ENCODE measurements at places on chromosomes 7 and 10.

DNA sequence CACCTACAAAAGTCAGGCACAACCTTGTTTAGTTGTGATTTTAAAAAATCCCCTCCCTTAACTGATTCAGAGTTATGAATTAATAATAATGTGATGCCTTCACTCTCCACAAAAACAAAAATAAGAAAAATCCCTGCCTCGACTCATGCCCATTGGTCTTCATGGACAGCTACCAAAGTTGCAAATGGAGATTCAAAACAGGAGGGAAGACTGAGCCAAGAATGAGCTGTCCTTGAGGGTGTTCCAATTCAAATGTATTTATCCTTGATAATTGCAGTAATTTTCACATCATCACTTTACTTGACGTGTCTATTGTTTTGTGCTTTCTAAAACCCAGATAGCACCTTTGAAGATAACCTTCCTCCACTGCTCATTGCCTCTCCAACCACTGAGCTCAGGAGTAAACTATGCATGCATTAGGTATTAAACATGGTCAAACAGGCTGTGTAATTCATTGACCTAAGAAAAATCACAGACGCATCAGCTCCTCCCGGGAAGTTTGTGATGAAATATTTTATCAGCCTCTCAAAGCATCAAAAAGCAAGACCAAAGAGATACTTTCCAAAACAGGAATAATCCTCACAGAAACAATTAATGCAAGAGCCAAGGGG lies 712.7 kb upstream of the IGFBP3 start:
- no peak for DNase-seq

GRCh38 chr7:154746571-154747360 lies 256.2 kb downstream of the PAXIP1 start:
- no peak for DNase-seq

DNA sequence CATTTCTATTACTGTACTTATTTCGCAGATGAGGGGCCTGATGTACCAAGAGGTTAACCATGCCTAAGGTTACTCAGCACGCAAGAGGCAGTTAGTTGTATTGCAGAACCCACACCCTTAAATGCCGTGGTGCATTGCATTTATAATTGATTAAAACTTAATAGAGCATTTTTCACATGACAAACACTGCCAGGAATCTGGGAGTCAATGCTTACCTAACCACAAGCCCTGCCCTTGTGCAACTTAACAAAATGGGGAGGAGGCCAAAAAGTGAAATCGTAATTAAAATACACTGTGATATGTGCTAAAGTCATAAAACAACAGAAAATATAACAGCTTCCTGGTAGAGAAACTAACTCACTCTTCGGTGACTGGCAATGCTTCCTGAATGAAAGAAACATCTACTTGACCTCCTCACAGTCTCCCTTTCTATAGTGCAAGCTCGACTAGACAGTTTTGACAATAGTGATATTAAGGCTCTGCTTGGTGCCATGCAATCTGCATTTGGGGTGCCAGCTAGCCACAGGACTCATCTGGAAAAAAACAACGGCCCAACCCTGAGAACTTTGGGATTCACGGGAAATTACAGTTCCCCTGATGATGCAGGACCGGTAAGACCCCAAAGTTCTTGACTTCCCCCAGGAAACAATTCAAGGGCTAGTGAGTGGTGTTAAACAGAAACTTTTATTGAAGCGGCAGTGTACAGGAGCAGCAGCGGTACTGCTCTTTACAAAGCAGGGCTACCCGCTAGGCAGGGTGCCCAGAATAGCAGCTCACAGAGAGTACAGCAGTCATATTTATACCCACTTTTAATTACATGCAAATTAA lies 612.4 kb downstream of the TNS3 start:
- DNase-seq: no peak

- DNase-seq: no peak
These were observed 1.9 kb downstream of the PTEN start for GRCh38 chr10:87865241-87865881.

DNA sequence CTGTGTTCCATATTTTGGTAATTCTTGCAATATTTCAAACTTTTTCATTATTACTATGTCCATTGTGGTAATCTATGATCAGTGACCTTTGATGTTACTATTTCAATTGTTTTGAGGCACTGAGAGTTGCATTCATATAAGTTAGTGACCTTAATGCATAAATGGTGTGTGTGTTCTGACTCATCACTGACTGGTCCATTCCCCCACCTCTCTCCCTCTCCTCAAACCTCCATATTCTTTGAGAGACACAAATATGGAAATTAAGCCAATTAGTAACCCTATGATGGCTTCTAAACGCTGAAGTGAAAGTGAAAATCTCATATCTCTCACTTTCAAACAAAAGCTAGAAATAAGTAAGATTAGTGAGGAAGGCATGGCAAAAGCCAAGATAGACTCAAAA lies 739.6 kb downstream of the CCSER2 start:
- no peak for DNase-seq

DNA sequence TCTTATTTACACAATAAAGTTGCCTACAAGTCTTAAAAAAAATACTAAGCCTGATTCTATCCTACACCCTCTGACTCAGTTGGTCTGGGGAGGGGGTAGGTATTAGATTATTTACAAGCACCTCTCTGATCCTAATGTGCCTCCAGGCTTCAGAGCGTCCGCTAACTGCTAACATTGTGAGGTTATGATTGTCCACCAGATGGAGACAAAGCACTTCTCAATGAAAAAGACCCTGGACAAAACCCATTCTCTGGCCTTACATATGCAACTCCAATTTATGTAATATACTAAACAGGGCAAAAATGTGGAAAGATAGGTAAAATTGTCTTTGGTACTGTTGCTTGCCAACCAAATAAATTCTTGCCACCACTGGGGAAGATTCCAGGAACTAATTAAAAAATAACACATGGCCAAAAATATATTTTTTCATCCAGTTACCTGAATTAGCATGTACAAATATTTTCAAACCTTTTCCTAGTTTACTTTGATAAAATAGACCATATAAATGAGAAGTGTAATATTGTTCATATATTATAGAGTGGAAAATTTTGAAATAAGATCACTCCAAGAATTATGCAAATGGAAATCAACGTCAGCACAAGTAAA lies 92.4 kb downstream of the KIF20B start:
- DNase-seq: no peak

GRCh38 chr7:134891262-134891695 lies 95.0 kb upstream of the AGBL3 start:
- DNase-seq: no peak

GRCh38 chr10:79239924-79240581 lies 107.2 kb upstream of the PPIF start:
- DNase-seq: no peak

DNA sequence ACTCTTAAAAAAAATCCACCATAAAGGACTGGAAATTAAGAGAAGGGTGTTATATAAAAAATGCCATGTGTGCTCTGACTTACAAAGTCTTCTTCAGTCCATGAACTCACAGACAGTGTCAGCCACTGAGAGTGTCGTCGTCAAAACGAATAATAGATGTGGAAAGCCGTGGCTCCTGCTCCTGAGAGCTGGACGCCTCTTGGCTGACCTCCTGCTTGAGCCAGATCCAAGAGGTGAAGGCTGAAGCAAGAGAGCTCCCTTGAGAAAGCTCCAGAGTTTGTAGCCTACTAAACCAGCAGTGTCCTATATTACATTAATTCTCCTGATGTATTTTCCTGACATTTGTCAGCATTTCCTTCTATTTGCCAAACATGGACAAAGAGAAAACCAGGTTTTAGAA lies 234.3 kb upstream of the C7orf33 start:
- DNase-seq: no peak

DNA sequence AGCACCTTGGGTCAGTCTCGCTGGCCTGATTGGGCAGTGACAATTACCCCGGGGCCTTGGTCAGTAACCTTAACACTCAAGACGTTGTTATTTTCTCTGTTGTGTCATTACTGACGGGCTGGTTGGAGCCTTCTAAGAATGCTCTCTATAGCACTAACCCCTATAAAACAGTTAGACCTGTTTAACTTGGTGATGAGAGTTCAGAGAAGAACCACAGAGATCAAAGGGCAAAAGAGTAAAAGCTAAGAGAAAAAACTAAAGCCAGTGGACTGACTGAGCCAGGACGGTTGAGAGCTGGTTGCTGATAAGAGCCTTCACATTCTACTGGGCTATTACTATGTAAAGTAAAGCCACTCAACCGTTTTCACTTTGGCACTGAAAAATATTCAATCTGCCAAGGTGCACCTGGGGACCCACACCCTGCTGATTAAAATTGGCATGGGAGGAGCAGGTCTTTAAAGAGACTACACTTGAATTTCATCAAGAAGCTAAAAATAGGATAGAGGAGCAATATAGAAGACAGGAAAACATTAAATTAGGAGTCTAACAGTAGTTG lies 13.6 kb upstream of the ITGB1 start:
- no peak for DNase-seq

GRCh38 chr7:24777806-24778205 lies 20.5 kb upstream of the GSDME start:
- DNase-seq: no peak

DNA sequence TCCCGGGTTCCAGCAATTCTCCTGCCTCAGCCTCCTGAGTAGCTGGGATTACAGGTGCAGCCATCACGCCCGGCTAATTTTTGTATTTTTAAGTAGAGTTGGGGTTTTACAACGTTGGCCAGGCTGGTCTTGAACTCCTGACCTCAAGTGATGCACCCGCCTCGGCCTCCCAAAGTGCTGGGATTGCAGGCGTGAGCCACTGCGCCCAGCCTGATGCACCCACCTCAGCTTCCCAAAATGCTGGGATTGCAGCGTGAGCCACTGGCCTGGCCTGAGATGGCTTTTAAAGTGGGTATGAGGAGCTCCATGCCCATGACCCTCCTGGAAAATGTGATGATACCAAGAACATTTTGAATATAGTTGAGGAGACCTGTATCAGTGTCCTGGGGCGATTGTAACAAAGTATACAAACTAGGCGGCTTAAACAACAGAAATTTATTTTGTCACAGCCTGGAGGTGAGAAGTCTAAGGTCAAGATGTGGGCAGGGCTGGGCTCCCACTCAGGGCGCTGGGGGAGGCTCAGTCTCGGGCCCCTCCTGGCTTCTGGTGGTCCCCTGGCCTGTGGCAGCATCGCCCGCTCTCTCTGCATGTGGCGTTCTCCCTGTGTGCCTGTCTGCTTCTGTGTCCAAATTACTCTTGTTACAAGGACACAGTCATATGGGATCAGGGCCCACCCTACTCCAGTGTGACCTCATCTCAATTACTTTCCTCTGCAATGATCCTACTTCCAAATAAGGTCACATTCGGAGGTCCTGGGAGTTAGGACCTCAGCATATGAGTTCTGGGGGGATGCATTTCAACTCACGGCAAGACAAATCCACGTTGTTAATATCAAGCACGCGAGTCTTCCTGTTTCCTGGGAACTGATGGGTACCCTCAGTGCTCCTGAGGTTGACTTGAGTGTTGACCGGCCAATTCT lies 108.8 kb downstream of the ACTR3B start:
- no peak for DNase-seq

GRCh38 chr10:1063232-1063865 lies 7.2 kb downstream of the WDR37 start:
- DNase-seq: peak; percentile 42

- no peak for DNase-seq
These were observed 78.7 kb upstream of the MKLN1 start for GRCh38 chr7:131249003-131249402.

DNA sequence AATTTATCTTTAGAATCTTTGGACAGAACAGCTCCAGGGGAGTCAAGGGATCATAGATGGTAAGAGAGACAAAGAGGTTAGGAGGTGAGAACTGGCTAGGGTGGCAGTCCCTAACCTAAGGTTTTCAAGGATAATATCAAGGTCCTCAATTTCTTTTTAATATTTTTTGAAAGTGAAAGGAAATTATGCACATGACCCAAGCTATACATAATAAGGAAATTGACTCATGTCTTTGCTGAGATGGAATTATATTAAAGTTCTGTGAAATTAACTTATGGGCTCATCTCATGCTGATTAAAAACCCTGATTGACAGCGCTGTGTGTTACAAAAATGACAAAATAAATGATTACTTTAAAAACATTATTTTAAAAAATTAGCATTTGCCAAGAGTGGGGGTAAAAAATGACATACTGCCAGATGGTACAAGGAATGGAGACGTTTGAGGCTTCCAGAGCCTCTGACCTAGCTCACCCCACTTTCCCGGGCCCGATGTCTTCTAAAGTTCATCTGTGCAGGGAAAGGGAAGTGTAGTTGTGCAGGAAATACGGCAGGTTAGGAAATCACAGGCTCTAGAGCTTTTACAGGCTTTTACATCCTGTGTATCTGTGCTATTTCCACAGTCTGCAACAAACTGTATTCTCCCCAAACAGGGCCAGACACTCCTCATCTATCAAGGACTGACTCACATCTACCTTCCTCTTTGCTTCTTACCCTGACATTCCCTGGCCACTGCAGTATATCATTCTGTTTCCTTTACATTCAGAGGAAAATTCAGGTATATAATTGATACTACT lies 185.6 kb upstream of the PRSS58 start:
- no peak for DNase-seq

DNA sequence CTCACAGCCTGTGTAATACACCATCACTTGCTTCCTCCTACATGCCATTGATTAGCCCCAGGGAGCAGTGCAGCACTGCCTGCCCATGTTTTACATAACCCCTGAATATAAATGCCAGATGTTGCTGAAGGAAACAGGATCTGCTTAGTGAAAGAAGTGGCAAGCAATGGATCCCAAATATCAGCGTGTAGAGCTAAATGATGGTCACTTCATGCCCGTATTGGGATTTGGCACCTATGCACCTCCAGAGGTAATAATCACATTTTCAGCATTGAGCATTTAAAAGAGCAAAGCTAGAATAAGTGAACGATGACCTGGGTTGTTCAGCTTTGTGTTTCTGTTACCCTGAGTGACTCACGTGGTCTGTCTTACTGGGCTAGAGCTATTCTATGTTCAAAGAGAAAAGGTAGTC lies at the start of gene AKR1C4:
Gene AKR1C4, plus strand, starts transcription at position 136 of the 412 bp plus-strand sequence. Its CDS starts 31 bp downstream, at position 167.
- DNase-seq: no peak

GRCh38 chr10:30812018-30812851 lies 182.7 kb upstream of the LYZL2 start:
- DNase-seq: no peak

- no peak for DNase-seq
These were observed 121.3 kb downstream of the ADK start for GRCh38 chr10:74272288-74272687.

DNA sequence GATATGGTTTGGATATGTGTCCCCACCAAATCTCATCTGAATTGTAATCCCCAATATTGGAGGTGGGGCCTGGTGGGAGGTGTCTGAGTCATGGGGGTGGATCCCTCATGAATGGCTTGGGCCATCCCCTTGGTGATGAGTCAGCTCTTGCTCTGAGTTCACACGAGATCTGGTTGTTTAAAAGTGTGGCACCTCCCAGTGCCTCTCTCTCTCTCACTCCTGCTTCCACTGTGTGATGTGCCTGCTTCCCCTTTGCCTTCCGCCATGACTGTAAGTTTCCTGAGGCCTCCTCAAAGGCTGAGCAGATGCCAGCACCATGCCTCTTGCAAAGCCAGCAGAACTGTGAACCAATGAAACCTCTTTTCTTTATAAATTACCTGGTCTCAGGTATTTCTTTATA lies 4.8 kb upstream of the GCK start:
- DNase-seq: no peak

GRCh38 chr10:69497231-69497561 lies 45.9 kb downstream of the TSPAN15 start:
- DNase-seq: no peak
